ENCODE measurements at places on chromosomes 5 and 9. TPM values are rescaled to one million over a fixed set of nuclear protein-coding genes. Genes with fewer than 3 reads are reported as not detected.

Gene TRPM3
- total RNA-seq, result 1.6 TPM

Gene ROR2
- 18.7 TPM for total RNA-seq

Gene HSD17B3
- not detected for total RNA-seq

Gene VPS13A
- 40.8 TPM for total RNA-seq

Gene KCNN2
- total RNA-seq, result not detected

Gene SLC6A7
- total RNA-seq, result not detected

- DNase-seq, result no peak
These were observed 40.3 kb downstream of the RAB3C start for GRCh38 chr5:58622936-58623871.

DNA sequence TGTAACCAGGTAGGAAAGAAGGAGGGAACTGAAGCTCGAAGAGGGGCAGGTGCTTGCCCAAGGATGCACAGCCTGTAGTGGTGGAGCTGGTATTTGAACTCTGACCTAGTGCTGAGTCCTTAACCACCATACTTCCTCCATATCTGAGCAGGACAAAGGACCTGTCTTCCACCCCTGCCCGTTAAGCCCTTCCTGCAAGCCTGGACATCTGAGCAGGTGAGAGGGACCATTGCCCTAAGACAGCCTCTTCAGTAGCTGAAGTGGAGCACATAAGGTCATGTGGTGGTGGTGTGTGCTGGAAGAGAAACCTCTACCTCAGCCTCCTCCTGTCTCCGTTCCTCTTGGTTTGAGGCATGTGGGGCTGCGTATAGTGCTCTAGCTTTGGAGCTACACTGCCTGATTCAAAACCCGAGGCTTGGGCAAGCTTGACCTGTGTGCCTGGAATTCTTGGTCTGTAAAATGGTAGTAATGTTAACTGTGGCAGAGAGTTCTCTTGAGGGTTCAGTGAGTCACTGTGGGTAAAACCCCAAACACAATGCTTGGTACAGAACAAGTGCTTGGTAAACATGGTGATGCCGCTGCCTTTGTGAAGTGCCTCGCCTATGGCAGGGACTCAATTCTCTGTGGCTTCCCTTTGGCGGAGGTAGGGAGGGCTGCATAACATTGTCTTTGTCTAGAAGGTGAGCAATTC lies 7.4 kb downstream of the GALNT10 start:
- DNase-seq, result peak; percentile 57

DNA sequence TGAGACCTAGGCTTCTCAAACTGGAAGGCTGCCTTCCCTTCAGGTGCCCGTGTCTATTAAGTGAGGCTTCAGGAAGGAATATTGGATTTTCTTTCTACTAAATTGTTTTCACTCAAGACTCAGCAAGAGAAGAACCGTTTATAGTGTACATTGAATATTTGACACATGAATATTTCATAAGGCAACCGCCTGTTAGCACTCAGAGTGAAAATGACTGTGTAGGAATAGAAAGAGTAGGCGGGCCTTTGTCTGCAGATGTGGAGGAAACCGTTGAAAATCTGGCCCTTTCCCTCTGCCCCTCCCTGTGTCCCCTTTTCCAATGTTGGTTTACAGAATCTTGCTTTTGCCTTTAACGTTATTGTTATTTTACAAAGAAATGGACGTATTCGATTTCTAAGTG lies 6.2 kb downstream of the SAP30L start:
- no peak for DNase-seq

DNA sequence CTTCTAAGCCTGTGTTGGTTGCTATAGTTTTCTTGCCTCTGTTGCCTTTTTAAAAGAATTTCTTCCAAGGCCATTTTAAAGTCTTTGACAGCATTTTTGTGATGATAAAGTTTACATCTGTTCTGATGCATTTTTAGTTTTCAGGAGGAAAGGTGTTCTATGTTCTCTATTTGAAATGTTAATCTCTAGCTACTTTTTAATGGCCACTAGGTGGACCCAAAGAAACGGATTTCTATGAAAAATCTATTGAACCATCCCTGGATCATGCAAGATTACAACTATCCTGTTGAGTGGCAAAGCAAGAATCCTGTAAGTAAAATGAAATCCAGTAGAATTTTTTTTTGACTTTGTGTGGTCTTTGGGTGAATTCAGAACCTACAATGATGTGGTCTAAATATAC lies 60.2 kb downstream of the MELK start:
- DNase-seq, result peak; percentile 52

DNA sequence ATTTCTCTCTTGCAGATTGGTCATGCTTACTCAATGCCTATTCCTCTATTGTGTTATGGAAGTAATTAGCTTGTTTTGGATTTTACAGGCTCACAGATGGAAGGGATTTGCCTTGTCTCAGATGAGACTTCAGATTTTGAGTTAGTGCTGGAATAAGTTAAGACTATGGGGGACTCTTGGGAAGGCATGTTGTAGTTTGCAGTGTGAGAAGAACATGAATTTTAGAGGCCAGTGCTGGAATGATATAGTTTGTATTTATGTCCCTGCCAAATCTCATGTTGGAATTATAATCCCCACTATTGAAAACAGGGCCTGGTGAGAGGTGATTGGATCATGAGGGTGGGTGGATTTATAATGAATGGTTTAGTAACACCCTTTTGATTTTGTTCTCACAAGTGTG lies 6.1 kb upstream of the TUSC1 start:
- DNase-seq, result no peak

DNA sequence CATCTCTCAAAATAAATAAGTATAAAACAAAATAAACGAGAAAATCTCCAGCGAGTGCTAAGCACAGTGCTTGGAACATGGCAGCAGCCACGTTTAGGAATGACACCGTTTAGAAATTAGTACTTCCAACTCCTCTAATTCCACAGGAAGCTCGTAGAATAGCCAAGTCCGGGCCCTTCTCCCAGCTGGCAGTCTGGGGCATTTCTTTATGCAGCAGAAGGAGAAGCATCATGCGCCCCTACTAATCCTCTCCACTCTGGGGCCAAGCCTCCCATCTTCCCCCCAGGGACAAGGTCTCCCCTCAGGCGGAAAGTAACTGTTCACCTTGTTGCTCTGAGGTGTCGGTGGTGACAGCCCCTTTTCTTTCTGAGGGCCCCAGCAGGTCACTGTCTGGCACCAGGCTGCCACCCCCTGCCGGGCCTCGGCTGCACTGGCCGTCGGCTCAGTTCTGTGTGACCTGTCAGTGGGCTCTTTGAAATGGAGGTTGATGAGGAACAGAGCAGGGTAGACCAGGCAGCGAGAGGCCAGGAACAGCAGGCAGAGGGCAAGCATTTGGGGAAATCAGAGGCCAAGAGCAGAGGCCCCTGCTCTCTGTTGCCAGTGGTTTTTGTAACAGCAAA lies 113.5 kb upstream of the WWC1 start:
- DNase-seq, result no peak

GRCh38 chr5:18329328-18329727 lies 695.1 kb downstream of the TAF11L14 start:
- DNase-seq, result peak; percentile 42

GRCh38 chr5:172683645-172684471 lies 42.8 kb downstream of the NEURL1B start:
- peak; percentile 77 for DNase-seq

GRCh38 chr5:149118463-149118862 lies 22.8 kb upstream of the ABLIM3 start:
- no peak for DNase-seq

GRCh38 chr5:22928821-22929482 lies 75.8 kb upstream of the CDH12 start:
- DNase-seq, result no peak

GRCh38 chr9:71758785-71759184 lies 9.5 kb downstream of the CEMIP2 start:
- peak; percentile 86 for DNase-seq

DNA sequence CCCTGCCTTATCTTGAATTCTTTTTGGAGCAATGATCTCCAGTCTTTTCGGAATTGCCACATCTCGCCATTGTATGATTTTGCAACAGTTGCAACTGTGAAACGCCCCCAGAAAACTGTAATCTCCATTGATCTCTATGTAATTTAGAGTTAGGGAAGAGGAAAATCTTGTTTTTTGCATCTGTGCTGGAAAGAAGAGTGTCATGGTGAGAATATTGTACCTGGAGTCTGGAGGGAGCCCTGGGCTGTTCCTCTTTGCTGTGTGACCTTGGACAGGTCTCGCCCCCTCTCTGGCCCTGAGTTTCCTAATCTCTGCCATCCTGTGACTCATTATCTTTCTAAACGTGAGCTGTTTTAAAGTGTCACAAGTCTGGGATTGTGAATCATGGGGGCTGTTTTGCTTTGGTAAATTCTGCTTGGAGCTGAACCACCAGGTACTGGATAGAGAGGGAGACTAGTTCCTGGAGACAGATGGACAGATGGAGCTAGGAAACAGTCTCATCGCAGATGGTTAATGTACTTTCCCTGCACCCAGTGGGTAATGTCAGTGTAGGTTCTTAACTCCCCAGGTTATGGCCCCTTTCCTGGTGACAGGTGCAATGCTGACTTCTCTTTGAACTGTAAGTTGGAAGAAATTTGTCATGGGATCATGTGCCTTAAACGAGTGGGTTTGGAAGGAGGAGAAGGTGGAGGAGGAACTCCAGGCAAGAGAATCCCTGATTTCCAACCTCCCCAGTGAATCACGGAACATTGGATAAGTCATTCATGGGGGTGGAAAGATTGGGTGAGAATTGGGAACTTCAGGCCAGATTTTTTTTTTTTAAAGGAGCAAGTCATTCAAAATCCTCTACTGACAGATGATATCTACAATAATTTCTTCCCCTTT lies 19.6 kb downstream of the PPARGC1B start:
- no peak for DNase-seq
